ENCODE measurements at places on chromosomes 13 and 19.
A peak's percentile ranks its signal among the peaks of the same experiment; 100 is the strongest.

- DNase-seq, result no peak
These were observed 7.3 kb upstream of the F7 start for GRCh38 chr13:113098162-113098732.

DNA sequence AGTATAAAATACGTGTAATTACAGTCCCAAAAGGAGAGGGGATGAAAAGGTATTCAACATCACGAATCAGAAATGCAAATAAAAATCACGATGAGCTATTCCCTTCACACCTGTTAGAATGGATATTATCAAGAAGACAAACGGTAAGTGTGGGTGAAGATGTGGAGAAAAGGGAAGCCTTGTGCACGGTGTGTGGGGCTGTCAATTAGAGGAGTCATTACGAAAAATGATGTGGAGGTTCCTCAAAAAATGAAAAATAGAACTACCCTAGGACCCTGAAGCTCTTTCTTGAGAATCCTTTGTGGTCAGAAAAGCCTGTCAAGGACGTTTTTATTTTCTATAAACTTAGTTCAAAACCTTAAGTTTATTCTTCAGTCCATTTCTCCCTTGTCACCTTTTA, 19.4 kb downstream of the NLRP11 start:
- no peak for DNase-seq

- DNase-seq, result no peak
These were observed 100.2 kb downstream of the ENOX1 start for GRCh38 chr13:43686557-43686956.

DNA sequence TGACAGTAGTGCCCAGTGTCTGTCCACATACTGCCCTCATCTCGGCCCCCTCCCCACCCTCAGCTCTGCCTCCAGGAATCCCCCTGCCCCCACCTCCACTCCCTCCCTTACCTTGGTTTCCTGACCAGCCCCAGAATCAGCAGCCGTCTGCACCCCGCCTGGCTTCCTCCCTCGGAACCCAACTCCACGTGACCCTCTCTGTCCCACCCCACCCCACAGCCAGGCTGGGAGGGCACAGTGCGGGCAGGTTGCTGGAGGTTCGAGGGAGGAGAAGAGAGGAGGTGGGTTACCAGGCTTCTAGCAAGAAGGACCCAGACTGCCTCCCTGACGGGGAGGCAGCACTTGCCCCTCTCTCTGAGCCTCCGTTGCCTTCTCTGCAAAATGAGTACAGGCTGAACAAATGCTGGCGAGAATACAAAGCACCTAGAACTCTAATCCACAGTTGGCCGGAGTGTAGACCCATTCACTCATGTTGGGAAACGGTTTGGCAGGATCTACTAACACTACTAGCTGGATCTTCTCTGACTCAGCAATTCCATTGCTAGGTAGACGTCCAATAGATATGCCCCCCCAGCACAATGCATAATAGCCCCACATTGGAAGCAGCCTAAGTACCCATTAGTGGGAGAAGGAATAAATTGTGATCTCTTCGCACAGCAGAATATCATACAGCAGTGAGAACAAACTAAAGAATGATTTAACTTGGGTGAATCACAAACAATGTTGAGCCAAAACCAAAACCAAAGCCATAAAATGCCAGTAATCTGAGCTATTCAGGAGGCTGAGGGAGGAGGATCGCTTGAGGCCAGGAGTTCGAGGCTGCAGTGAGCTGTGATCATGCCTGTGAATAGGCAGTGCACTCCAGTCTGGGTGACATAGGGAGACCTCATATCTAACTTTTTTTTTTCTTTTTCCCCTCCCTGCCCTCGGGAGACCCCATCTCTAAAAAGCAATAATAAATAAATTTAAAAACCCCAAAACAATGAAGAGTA, at the start of gene RASAL3:
Gene RASAL3, minus strand, starts transcription at position 151 of the 992 bp plus-strand sequence. CDS start 186 bp downstream, outside the sequence.
- DNase-seq, result peak; percentile 32

DNA sequence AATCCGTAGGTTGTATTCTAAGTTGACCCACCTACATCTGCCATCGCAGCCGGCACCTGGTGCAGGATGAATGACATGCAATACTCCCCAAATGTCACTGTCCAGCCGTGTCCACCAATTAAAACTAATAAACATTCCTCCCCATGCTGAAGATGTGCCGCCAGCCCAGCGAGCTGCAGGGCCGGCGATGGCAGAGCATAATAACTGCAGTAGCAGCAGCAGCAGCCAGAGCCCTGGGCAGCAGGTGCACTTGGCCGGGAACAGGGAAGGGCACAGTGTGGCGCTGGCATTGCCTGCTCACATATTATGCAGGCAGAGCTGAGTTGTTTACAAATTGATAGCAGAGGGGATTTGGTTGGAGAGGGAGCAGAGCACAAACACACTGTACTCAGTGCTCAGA, 754.9 kb downstream of the OLFM4 start:
- DNase-seq, result no peak

GRCh38 chr13:85031771-85032170, 767.4 kb downstream of the SLITRK6 start:
- DNase-seq, result no peak

DNA sequence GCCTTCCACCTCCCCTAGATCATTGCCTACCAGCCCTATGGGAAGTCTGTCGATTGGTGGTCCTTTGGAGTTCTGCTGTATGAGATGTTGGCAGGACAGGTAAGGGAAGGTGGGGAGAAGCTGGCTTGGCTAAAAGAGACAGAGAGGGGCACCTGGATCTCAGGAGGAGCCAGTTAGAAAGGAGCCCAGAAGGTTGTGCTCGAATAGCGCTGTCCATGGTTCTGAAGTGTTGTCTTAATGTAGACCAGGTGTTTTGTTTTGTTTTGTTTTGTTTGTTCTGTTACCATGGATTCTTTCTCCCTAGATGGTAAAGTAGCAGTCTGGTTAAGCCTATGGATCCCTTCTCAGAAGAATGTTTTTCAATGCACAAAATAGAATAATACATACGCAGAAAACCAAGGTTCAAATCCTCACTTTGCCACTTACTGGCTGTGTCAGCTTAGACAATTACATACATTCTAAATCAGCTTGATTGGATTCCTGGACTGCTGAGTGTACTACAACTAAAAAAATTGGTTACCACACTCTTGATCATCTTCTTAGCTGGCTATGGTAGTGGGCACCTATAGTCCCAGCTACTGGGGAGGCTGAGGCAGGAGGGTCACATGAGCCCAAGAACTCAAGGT, 5.9 kb upstream of the CACNG7 start:
- no peak for DNase-seq

GRCh38 chr19:49997709-49998108, 27.5 kb downstream of the VRK3 start:
- no peak for DNase-seq

DNA sequence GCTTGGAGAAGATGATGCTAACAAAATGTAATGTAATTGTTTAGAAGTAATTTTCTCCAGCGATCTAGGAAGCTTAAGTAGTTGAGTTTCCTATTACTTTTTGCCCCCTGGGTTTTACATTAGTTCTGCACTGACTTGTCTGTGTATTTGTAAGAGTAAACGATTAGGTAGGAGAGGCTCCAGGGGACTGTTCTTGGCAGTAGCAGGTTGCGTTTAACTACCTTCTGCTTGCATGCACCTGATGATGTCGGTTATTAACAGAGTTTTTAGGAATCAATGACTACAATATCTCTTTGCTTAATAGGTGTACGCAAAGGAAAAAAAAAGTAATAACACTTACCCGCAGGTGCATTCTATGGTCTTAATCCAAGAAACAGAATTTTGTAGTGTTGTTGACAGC, 18.3 kb upstream of the UGGT2 start:
- no peak for DNase-seq

GRCh38 chr19:27795369-27795768, 1417.6 kb downstream of the UQCRFS1 start:
- DNase-seq, result no peak

DNA sequence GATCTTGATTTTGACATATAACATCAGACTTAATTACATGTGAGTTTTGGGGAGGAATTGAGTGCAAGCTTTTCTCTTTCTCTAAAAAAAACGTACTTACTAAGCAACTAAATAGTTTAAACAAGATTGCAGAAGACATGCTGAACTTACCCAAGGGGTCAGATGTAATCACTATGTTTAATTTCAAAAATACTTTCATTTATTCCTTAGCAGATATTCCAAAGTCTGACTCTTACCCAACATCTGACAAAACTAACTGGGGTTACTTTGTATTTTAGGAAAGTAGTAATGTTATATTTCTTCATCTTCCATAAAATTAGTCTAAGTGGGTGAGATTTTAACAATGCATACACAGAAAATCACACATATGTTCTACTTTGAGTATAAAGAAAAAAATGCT, 270.2 kb downstream of the DNAJC15 start:
- no peak for DNase-seq

GRCh38 chr13:102495663-102496062, 93.8 kb upstream of the FGF14 start:
- no peak for DNase-seq

DNA sequence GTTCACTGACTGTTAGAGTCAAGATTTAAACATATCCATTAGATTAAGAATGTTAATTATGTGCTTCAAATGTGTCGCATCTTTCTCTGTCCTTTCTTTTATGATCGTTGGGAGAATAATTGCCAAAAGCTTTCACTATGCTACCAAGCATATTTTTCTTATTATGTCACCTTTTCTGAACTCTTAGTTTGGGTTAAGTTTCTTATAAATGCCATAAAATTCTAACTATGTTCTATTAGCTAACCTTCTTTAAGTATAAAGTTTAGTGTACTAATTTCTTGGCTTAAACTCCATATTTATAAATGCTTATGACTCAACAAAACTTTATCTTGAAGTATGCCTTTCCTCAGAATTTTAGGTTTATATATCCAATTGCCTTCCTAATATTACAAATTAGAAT, 1759.4 kb downstream of the PCDH9 start:
- DNase-seq, result no peak

- DNase-seq, result no peak
These were observed 9.8 kb downstream of the CLEC4M start for GRCh38 chr19:7772752-7773291.

GRCh38 chr13:76461999-76462398, 424.2 kb downstream of the KCTD12 start:
- no peak for DNase-seq

DNA sequence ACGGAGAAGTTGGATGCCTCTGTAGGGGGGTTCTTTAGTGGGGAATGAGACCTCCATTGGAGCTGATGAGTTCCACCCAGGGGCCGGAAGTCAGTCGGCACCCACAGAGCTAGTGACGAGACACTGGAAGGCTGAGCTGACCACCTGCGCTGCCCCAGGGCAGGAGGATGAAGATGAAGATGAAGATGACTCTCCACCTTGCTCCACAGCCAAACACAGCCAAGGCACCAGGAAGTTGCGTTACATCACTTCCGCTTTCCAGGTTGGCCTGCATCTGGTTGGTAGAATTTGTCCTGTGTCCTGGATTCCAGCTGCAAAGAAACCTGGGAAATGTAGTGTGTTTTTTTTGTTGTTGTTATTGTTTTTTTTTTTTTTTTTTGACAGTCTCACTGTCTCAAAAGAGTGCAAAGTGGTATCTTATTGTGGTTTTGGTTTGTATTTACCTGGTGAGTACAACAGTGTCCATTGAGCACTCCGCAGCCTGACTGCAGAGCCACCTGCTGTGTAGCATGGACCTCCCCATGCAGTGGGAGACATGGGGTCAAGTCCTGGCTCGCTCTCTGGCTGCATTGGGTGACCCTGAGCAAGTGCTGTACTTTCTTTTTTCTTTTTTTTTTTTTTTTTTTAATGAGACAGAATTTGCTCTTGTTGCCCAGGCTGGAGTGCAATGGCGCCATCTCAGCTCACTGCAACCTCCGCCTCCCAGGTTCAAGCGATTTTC, 1.9 kb downstream of the TBC1D17 start:
- DNase-seq, result no peak

DNA sequence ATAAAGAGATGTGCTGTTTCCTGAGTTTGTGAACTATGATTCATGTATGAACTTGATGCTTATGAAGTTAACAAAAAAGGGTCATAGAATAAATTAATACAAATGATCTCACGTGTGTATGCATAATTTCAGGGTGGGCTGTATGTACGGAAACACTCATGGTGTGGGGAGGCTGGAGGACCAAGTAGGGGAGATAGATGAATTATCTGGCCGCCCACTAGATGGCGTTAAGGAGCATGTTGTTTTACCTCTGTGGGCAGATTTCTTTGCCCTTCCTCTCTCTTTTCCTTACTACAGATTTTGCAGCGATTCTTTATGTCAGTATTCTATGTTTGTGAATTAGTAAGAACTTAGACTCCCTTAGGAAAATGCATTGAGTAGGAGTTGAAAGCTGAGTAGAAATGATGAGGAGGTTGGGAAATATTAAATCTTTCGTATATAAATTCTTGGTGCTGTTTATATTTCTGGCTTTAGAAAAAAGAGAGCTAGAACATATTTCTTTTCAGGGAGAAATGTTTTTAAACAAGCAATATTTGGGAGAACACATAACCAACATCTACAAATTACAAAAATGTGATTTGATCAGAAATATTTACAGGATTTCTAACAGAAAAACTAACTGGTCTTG, 47.4 kb upstream of the TMTC4 start:
- no peak for DNase-seq

- no peak for DNase-seq
These were observed 21.2 kb downstream of the INSR start for GRCh38 chr19:7272856-7273578.

DNA sequence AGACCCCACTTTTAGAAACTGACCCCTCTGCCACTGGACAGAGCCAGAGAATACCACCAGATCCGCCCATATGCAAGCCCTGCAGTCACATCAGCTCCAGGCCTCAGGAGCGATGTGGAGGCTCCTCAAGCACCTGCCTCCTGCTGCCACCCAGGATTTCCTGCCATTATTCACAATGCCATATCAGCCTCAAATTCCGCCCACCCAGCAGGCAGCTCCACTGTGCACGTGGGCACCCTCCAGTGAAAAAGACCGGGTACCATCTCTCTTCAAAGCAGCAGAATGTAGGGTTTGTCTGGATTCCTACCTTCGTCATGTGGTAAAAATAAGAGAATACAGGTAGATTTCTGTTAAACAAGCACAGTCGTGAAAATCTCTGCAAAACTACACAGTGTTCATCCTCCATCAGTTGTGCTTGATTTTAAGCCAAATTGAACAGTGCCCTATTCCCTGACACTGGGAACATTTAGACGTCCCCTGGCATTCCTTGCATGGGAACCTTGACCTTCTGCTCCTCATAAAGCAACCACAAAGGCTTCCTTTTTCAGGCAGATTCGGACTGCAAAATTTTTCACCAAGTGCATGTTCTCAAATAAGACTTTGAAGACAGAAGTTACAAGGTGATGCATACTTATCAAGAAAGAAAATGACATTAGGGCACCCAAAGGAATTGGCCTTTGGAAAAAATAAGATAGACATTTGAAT, 56.4 kb downstream of the FAM124A start:
- DNase-seq, result no peak
